ENCODE measurements at places on chromosomes 7 and 10.
A peak's percentile ranks its signal among the peaks of the same experiment; 100 is the strongest.

DNA sequence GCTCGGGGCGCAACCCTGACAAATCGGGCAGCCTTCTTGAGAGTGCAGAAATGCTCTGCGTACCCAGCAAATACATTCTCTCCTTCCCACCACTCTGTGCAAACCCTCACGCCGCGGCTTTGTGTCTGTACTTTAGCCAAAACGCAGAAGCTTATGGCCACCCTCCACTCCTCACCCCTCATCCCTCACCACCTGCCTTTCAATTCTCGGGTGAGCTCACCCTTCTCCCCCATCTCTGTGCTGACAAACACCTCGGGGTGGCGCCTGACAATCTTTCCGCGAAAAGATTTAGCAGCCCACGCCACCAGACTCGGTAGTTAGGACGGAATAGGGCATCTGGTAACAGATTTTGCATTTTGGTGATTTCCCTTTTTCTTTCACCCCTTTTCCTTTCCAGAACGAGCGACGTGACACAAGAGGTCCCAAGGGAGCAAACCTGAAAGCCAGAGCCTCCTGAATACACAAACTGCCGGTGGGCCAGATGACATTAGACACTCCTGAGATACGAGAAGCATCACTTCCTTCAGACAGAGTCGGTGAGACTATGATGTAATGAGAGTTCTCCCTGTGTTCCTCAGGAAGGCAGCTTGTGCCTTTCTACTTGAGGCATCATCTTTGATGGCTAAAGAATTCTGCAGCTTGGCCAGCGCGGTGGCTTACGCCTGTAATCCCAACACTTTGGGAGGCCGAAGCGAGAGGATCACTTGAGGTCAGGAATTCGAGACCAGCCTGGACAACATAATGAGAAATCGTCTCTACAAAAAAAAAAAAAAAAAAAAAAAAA is 671 bp upstream of the ATAD1 start:
- H3K27ac ChIP-seq = no peak overlapping the region
- DNase-seq = peak; percentile 40
- peaks cover 20% of the 10 kb centered on the region for H3K4me1 ChIP-seq

GRCh38 chr7:55148571-55148970 is 129.8 kb downstream of the EGFR start:
- no peak for DNase-seq
- H3K4me1 ChIP-seq = no peaks in the 10 kb centered on the region
- no peak overlapping the region for H3K27ac ChIP-seq
- H3K4me3 ChIP-seq = no peak overlapping the region

- H3K4me3 ChIP-seq = no peak overlapping the region
- no peak overlapping the region for H3K27ac ChIP-seq
- H3K4me1 ChIP-seq = peaks cover 6% of the 10 kb centered on the region
- H3K27me3 ChIP-seq = no peaks in the 10 kb centered on the region
- peak; percentile 11 for DNase-seq
These were observed 490.2 kb upstream of the AUTS2 start for GRCh38 chr7:69108097-69108496.

DNA sequence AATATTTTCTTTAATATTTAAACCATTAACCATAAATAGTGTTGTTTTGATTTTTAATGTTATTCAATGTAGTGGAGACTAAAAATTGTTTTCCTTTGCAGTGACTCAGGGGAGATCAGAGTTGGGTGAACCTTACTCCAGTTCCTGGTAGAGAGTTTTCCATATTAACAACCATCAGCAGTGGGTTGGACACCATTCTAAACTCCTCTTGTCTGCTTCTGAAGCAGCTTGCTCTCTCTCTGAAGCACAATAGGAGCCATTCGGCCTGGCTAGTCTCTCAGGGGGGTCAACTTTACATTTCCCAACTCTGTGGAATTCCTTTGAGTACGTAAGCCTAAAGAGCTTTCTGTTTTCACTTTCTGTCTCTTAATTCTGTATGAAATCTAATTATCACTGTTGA is 9.4 kb upstream of the NRG3 start:
- no peaks in the 10 kb centered on the region for H3K27me3 ChIP-seq
- peak; percentile 68 for DNase-seq
- peaks cover 11% of the 10 kb centered on the region for H3K4me1 ChIP-seq
- H3K4me3 ChIP-seq = no peak overlapping the region
- H3K27ac ChIP-seq = no peak overlapping the region
- H3K36me3 ChIP-seq = peaks cover 7% of the 10 kb centered on the region

DNA sequence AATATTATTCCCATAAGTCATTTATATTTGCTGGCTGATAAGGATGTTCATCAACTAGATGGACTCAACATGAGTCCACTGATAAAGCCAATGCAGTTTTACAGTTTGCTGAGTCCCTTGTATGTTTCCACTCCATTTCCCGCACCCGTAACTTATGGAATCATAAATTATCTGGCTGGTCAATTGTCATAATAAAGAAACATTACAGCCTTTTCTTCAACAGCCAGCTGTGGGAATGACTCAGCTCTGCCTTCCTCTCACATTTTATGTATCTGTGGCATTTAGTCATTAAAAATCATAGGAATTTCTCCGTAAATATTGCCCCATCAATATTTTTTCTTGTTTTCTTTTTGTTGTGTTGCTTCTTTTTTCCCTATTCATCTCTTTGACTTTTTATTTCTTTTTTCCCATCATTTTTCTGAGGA is 22.3 kb upstream of the TMEM26 start:
- no peaks in the 10 kb centered on the region for H3K4me1 ChIP-seq
- H3K36me3 ChIP-seq = no peaks in the 10 kb centered on the region
- H3K27ac ChIP-seq = no peak overlapping the region
- H3K27me3 ChIP-seq = no peaks in the 10 kb centered on the region

GRCh38 chr7:130273081-130273932 is 6.6 kb downstream of the CPA2 start:
- H3K4me1 ChIP-seq = peaks cover 43% of the 10 kb centered on the region
- DNase-seq = peak; percentile 95
- no peaks in the 10 kb centered on the region for H3K27me3 ChIP-seq
- H3K4me3 ChIP-seq = peak overlapping the region; percentile 30

DNA sequence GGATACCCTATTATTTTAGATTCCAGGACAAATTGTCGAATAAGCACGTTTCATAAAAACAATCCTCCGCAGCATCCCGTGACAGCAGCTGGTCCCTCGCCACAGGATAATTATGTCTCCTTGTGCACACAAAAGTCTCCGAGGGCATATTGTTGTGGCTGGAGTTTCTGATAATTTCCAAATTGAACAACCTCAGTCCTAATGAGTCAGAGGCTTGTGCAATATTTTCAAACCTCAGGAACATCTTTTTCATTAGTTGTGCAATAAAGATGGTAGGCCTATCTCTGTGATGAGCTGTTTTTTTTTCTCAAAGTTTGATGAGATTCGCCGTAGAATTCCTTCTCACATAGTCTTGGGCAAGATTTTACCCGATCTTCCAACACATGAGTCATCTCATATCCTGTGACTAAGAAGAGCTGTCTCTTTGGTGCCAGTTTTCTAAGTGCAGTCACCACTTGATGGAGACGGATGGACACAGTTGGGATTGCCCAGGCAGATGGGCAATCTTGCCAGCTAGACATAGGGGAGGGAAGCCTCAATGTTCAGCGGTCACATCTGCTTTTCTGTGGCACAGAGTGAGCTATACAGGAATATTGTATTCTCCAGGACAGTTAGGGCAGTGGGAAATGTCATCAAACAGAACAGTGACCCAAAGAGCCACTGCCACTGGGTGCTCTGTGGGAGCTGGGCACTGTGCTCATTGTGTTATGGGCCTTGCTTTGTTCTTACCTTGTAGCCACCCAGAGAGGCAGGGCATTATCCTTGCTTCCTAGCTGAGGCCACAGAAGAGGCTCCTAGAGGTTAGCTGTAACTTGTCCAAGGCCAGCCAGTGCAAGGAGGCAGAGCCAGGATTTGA is 7.8 kb downstream of the HTRA1 start:
- H3K27me3 ChIP-seq = peaks cover 32% of the 10 kb centered on the region
- no peak overlapping the region for H3K27ac ChIP-seq
- no peak overlapping the region for H3K4me3 ChIP-seq
- H3K36me3 ChIP-seq = no peaks in the 10 kb centered on the region
- no peak for DNase-seq

- no peak overlapping the region for H3K27ac ChIP-seq
- H3K27me3 ChIP-seq = no peaks in the 10 kb centered on the region
- no peaks in the 10 kb centered on the region for H3K36me3 ChIP-seq
- DNase-seq = no peak
- H3K4me1 ChIP-seq = no peaks in the 10 kb centered on the region
These were observed 21.9 kb upstream of the VIPR2 start for GRCh38 chr7:159166530-159166929.

DNA sequence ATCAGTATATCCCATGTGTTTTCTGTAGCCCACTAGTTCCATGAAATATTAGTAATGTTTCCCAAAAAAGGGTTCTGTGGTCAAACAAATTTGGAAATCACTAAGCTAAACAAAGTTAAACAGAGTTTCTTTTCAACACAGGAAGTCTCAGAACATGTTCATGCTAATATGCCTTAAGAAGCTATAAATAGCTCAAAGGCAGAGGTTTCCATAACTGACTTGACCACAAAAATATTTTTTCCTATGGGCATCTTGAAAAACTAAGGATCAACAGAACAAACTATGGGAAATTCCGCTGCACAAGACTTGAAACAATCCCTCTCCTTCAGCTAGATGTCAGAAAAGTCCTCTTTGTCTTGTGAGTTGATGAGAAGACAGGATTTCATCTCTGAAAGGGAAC is 59.7 kb downstream of the SEM1 start:
- H3K4me1 ChIP-seq = peaks cover 4% of the 10 kb centered on the region
- no peaks in the 10 kb centered on the region for H3K27me3 ChIP-seq
- H3K4me3 ChIP-seq = no peak overlapping the region
- no peak overlapping the region for H3K27ac ChIP-seq
- no peak for DNase-seq

DNA sequence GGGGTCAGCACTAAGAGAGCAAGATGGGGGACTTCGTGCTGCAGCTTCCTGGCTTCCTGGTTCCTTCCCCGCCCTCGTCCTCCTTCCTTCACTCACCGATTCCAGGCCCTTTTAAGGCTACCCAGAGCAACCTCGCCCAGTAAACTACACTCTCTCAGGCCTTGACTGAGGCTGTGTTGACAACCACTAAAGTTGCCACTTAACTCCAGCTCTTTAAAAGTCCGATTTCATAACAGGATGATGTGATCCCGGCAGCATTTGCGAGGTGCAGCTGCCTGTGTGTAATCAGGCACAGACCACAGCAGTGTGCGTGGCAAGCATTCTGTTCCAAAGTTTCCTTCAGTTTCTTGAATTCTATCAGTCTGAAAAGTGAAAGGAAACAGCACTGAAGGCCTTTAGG is 110.6 kb downstream of the RAB11FIP2 start:
- H3K27ac ChIP-seq = no peak overlapping the region
- H3K4me1 ChIP-seq = peaks cover 25% of the 10 kb centered on the region
- H3K36me3 ChIP-seq = no peaks in the 10 kb centered on the region
- H3K4me3 ChIP-seq = no peak overlapping the region

DNA sequence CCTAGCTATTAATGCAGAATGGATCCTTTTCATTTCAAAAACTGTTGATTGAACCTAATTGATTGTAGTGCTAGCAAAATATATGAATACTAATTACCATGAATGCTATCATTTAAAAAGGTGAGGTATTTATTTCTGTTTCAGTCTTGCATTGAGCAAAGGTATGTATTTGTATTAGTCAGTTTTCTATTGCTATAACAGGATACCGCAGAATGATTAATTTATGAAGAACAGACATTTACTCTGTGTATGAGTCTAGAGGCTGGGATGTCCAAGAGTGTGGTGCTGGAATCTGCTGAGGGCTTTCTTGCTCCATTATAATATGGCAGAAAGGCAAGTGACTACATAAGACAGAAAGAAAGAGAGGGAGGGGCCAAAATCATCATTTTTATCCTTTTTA is 199.2 kb downstream of the KIF20B start:
- no peak for DNase-seq
- no peaks in the 10 kb centered on the region for H3K4me1 ChIP-seq
- H3K27me3 ChIP-seq = no peaks in the 10 kb centered on the region
- no peak overlapping the region for H3K4me3 ChIP-seq
- H3K27ac ChIP-seq = no peak overlapping the region
- H3K36me3 ChIP-seq = no peaks in the 10 kb centered on the region

DNA sequence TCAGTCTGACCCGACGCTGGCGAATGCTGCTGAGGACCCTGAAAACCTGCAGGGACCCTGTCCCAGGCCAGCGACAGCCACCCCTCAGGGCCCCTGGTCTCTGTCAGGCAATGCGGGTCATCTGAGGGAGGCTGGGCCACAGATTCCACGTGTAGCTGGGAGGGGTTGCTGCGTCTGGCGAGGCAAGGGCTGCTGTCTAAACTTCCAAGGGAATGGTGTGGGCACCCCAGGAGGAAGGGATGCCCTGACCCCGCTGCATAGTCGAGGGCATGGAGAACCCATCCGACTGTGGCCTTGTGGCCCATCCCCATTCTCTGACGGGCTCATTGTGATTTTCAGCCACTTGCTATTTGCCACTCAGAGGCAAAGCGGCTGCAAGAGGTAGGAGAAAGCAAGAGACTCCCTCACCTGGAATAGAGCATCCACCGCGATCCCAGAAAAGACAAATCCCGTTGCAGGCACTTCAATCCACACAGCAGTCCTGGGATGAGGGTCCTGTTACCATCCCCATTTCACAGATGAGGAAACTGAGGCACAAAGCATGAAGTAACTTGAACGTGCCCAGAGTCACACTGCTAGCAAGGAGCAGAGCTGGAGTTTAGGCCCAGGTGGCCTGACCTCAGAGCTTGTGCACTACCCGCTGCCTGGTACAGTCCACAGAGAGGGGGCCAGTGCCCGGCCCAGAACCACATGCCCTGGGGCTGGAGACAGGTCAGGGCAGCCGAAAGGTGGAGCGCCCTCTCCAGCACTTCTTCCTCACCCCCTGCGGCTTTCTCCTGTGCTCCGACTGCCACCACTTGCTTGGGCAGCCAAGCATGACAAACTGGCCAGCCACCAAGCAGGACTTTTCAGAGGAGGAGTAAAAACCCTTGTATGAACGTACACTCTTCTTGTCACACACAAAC is 163.8 kb upstream of the KLF14 start:
- H3K4me3 ChIP-seq = no peak overlapping the region
- H3K4me1 ChIP-seq = peaks cover 34% of the 10 kb centered on the region
- no peaks in the 10 kb centered on the region for H3K27me3 ChIP-seq
- no peaks in the 10 kb centered on the region for H3K36me3 ChIP-seq
- no peak for DNase-seq

- no peak overlapping the region for H3K4me3 ChIP-seq
- H3K27me3 ChIP-seq = no peaks in the 10 kb centered on the region
- peaks cover 11% of the 10 kb centered on the region for H3K4me1 ChIP-seq
- no peak overlapping the region for H3K27ac ChIP-seq
These were observed 81.6 kb upstream of the MYO3A start for GRCh38 chr10:25852364-25852941.

GRCh38 chr10:50286996-50287803 is 35.9 kb upstream of the ASAH2 start:
- no peaks in the 10 kb centered on the region for H3K36me3 ChIP-seq
- no peak overlapping the region for H3K27ac ChIP-seq
- H3K4me1 ChIP-seq = no peaks in the 10 kb centered on the region
- no peak for DNase-seq
- no peak overlapping the region for H3K4me3 ChIP-seq
- no peaks in the 10 kb centered on the region for H3K27me3 ChIP-seq

- no peaks in the 10 kb centered on the region for H3K27me3 ChIP-seq
- no peaks in the 10 kb centered on the region for H3K36me3 ChIP-seq
- H3K27ac ChIP-seq = no peak overlapping the region
- H3K4me1 ChIP-seq = no peaks in the 10 kb centered on the region
These were observed 43.7 kb upstream of the WAC start for GRCh38 chr10:28489206-28489605.
